Daoy (cell line): ENCODE measurements at places on chromosomes 4 and X.

DNA sequence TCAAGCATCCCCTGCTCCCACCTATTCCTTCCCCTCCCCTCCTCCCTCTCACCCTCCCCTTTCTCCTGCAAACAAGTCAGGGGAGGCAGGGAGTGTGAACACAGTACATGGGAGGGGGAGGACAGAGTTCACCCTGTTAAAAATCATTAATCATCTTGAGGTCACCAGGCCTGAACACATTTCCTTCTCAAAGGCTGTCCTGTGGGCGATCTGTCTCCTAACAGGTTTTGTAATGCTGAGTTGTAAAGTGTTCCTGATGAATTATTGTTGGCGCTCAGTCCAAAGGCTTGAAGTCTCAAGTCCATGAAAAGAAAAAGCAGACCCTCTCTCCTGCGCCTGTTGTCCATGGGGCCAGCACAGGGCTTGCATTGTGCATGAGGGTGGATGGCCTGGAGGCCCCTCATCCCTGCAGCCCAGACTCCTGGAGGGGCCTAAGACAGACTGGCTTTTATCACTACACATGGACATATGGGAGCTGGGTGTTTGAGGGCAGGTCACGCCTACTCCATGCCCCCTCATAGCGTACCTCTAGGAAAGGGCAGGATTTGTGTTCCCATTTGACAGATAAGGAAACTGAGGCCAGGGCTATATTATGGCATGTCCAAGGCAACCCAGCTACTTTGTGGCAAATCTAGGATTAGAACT lies 189.1 kb downstream of the RAB28 start:
- DNase-seq, result no peak

- no peak for DNase-seq
Observed at GRCh38 chr4:54568184-54568583, 89.6 kb upstream of the KIT start.

DNA sequence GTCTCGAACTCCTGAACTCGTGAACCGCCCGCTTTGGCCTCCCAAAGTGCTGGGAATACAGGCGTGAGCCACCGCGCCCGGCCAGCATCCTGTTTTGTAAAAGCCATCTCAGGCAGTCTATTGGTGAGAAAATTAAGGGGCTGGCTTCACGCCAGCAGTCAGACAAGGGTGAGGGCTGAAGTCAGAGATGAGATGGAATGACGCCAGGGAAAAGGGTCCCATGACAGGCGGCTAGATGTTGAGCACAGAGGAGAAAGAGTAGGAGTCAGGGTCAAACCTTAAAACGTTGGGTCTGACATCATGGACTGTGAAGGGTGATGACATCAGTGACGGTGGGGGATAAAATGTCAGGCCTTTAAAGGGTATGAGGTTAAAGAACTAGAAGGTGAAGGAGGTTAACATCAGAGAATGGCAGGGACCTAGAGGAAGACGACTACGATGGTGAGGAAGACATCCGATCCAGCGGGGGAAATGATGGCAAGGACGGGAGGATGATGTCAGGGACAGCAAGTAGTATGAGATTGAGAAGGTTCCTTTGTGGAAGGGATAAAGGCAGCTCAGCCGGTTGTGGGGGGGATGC lies 504 bp upstream of the RBM3 start:
- no peak for DNase-seq

- no peak for DNase-seq
Observed at GRCh38 chr4:89994176-89994873, 99.7 kb downstream of the MMRN1 start.

- peak; percentile 17 for DNase-seq
Observed at GRCh38 chr4:140944572-140944971, 188.4 kb upstream of the TBC1D9 start.

DNA sequence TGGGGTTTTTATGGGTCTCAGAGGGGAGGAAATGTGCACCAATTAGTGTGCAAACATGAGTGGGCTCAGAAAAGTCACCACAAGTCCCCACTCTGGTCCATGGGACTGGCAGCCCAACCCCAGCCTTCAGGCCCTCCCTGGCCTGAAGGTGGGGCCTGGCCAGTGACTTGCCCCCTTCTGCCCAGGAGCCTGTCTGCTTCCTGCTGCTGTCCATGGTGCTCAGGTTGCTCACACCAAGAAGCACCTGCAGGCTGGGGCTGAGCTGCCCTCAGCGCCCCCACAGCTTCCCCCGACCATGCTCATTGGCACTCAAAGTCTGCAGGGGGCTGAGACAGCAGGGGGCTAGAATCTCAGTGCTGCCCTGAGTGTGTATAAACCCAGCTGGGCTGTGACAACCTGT lies 30.6 kb upstream of the GC start:
- no peak for DNase-seq

GRCh38 chrX:90040807-90041206 lies 119.1 kb downstream of the TGIF2LX start:
- no peak for DNase-seq

DNA sequence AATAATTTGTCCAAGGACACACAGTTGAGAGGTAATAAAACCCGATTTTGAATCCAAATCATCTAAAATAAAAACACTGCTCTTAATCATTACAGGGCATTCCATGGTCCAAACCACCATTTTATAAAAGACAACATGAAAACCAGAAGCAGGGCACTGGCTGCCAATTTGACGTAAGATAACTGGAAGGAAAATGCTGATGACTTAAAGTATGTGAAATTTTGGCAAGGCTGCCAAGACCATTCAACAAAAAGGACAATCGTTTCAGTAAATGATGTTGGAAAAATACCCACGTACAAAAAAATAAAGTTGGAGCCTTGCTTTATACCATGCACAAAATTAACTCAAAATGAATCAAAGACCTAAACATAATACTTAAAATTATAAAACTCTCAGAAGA lies 344.4 kb downstream of the RAPGEF2 start:
- DNase-seq, result no peak

- DNase-seq, result no peak
Observed at GRCh38 chr4:137420901-137421396, 111.3 kb downstream of the PCDH18 start.

- DNase-seq, result no peak
Observed at GRCh38 chr4:140267576-140267975, 105.9 kb upstream of the SCOC start.

GRCh38 chr4:94506822-94507221 lies 55.1 kb downstream of the PDLIM5 start:
- DNase-seq, result no peak

- DNase-seq, result peak; percentile 13
Observed at GRCh38 chr4:64539234-64539849, 130.1 kb upstream of the TECRL start.

DNA sequence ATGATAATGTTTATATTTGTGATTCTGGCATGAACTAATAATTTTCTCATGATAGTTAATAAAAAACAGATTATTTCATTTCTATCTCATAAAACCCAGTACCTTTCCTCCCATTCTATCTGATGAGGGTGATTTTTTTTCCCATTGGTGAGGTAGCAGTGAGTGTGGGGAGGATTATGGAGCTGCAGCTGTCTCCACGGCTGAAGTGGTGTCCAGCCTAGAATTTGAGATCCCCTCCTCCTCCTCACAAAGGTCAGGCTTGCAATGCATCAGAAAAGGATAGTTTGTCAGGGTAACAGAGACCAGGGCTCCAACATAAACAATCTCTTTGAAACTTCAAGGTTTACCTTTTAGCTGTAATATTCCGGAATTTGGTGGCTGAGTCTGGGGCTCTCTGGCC lies 60.9 kb downstream of the C4orf51 start:
- DNase-seq, result no peak

- DNase-seq, result no peak
Observed at GRCh38 chr4:87120411-87121162, 99.8 kb downstream of the KLHL8 start.

DNA sequence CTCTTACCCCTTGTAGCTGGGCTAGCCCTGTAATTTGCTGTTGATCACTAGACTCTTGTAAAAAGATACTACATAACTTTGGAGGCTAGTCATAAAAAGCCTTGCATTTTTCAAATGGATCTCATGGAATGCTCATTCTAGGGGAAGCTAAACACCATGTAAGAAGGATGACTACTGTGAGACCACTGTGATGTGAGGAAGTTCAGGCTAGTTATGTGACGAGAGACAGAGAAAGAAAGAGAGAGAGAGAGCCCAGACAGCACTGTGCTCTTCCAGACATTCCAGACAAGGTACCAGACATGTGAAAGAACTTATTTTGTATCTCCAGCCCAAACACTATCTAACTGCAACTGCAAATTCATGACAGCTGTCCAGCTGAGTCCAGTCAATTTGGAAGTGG lies 404.6 kb upstream of the PITX2 start:
- DNase-seq, result no peak

- DNase-seq, result no peak
Observed at GRCh38 chr4:33998291-33998690, 2246.0 kb downstream of the ARAP2 start.

DNA sequence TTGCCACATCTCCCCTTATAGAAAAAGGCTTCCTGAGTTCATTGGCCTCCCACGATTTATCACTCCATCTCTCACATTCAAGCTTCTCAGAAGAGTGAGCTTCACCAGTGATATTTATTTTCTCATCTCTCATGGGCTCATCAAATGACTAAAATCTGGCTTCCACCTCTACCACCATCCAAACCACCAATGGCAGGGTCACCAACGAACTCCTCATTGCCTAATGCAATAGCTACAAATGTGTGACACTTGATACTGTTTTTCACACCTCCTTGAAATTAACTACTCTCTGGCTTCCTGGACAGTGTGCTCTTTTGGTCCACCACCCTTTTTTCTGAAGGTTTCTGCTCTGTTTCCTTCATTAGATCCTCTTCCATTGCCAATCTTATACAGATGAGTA lies 129.0 kb downstream of the SH2D1A start:
- no peak for DNase-seq

GRCh38 chr4:17605236-17605635 lies 9.2 kb upstream of the MED28 start:
- DNase-seq, result no peak

DNA sequence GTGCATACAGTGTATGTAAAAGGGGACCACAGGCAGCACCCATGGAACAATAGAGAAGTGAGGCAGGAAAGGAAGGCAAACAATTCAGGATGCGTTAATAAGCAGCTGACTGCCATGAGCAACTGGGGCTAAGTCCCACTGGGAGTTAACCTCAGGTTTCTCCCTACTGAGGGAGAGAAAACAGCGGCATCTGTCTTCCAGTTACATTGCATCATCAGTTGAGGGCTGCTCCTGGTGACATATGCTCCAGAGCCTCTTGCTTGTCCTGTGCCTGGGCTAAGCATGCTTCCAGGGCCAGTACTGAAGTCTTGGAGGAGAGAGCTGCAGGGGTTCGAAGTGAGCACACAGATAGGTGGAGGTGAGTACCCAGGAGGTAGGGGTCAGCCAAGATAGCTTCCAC lies 24.3 kb downstream of the RAI2 start:
- no peak for DNase-seq

- DNase-seq, result no peak
Observed at GRCh38 chrX:26783512-26784225, 567.7 kb downstream of the MAGEB5 start.

GRCh38 chrX:132751063-132751690 lies 207.3 kb downstream of the HS6ST2 start:
- DNase-seq, result no peak

DNA sequence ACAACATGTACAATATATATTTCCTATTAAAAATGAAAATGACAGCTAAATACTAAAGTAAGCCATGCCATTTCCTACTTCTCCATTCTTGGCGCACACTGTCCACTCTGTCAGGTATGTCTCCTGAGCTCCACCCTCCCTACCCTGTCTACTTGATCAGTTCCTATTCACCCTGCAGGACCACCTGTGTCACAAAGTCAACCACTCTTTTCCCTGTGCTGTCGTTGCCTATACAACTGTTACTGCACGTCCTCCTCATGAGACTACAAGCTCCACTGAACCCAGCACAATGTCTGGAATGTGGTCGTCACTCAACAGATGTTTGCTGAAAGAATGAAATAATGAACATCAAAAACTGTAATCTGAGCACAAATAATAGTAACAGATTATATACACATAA lies 54.9 kb downstream of the SLC9A7 start:
- no peak for DNase-seq

DNA sequence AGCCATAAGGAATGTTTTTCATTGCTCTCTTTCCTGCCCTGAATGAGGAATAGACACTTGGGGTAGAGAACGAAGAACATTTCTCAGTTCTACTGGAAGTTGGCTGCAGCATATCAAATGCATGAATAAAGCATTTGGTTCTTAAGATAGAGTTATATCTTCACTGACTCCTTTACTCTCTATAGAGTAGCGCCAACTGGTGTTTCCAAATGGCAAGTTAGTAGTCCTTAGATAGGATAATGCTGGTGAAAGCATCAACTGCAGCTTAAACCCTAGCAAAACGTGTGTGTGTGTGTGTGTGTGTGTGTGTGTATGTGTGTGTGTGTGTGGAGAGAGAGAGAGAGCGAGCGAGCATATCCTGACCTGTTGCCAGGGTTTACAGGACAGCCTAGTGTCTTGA lies 62.2 kb upstream of the FRMPD4 start:
- DNase-seq, result no peak

DNA sequence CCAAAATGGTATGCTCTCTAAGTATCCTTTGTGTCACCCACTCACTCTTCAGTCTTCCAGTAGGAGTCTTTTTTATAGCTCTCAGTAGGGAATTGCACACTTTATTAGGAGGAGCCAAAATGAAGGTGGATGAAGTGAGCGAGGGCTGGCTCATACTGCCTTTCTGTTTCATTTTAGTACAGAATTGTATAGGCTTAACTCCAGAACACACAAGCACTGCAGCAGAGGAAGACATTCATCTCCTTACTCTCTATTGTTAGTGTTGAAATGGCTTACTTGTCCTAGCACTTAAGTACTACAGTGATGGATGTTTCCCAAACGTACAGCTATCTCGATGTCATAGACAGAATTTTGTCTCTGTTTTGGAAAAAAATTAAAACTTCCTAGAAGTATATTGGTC lies 327.3 kb upstream of the ATOH1 start:
- DNase-seq, result no peak

- peak; percentile 19 for DNase-seq
Observed at GRCh38 chrX:74179071-74179470, 124.9 kb upstream of the ZCCHC13 start.

DNA sequence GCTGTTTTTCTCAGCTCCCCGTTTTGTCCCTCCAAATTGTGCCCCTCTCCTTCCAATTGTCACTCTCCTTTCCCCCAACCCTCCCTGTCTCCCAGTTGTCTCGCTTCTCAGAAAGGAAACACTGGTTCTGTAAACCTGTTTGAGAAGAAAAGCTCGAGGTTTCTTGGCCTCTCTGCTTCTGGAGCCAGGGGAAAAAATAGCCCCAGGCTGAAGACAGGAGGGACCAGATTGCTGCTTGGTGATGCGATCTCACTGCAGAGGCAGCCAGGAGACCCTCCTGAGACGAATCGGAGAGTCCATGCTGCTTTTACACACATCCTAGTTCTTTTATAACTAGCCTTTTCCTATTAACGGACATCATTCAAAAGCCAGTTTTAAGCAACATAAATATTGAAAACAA lies 21.2 kb downstream of the TRIML1 start:
- DNase-seq, result peak; percentile 29

DNA sequence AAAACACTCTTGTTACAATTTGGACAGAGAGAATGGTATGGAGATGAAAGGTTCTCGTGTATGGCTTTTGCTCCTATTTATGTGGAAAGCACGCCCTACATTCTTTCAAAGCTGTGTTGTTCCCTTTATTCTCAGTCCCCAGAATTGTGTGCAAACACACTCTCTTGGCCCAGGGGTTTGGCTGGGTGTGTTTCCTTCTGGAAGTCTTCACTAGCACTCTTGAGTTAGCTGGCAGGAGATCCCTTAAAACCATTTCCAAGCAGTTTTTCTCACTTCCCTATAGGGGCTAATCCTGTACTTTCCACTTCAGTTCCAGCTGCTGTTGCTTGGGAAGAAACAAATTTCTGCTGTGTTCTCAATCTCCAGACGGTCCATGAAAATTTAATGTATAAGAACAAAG lies 35.1 kb downstream of the FHL1 start:
- DNase-seq, result no peak
